Activated CD8-positive, alpha-beta memory T cell treated with anti-CD3 and anti-CD28 coated beads for 48 hours (primary cell): ENCODE measurements at places on chromosomes 16 and 17.

GRCh38 chr16:17532338-17532995, 61.7 kb upstream of the XYLT1 start:
- no peak for DNase-seq

DNA sequence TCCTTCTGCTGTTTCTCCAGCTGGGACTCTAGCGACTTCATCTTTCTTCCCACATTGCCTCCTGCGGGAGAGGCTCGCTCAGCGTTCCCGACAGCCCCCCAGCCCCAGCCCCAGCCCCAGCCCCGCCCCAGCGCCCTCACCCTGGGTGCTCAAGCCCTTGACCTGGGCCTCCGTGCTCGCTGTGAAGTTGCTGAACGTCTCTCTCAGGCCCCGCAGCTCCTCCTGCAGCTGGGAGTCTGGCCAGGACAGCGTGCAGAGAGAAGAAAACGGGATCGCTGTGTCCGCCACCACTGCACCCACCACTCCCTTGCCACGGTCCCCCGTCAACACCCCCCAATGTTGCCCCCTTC, 2.4 kb downstream of the ASGR1 start:
- DNase-seq: no peak

DNA sequence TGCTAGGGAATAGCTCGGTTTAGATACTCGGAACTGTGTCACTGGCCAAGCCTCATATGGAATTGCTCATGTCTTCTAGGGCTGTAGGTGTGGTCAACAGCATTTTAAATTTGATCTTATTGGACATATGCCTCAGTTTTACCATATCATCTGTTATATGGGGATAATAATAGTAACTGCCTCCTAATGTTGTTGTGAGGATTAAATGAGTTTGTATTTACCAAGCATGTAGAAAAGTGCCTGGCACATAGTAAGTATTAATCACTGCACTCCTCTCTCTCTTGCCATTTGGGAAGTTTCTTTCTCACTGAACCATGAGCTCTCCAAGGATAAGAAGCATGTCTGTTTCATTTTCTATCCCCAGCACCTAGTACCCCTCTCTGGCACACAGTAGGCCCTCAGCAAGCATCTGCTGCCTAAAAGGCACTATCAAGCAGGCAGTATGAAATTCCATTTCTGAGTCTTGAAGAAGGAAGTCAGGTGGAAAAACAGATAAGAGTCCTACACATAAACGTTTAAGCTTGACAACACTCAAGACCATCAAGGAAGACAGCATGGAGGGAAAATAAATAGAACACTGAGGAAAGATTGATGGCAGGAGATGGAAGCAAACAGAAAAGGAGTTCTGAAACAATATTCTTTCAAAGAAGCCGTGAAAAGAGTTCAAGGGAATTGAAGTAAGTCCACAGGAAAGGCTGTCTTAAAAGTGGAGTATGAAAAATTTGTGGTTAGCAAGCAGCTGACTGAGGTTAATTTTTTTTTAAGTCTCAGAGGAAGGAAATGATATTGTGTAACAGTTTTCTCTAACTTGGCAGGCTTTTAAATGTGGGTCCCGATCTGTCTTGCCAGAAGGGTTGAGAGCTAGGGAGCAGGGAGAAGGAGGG, 2.2 kb upstream of the ATP6V0A1 start:
- DNase-seq: no peak

DNA sequence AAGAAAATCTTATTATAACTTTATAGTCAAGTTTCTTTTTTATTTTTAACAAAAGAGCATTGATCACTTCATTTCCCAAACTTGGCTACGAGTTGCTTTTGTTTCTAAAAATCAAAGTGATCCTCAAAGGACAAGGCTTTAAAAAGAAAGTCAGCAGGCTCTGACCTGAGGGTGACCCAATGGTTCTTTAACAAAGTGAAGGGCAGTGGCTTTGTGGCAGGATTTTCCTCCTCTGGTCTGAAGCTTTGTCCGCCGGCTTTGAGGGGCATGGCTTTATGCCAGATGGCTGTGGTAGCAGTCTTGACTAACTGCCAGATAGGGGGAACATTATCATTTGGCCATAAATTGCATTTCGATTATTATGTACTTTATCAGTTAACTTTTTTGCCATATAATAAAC, 28.5 kb downstream of the IQCK start:
- DNase-seq: no peak

DNA sequence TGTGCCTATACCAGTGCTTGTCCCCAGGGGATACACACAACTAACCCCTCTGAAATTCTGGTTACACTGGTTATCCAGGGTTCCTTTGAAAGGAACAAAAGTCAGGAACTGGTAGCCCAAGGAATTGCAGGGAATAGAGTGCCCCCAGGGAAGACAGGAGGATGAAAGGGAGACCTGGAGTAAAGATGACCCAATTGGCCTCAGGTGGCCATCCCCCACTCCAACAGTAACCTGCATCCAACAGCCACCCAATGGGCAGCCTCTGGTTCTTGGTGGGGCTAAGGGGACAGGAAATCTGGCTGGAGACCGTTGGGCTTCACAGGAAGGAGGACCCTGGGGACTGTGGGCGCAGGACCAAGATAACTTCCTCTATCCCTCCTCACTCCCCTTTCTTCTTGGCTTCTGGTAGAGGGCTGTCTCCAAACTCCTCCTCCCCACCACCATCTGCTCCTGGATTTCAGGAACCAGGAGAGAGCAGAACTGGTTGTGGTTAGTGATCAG, 826 bp upstream of the MPO start:
- no peak for DNase-seq

DNA sequence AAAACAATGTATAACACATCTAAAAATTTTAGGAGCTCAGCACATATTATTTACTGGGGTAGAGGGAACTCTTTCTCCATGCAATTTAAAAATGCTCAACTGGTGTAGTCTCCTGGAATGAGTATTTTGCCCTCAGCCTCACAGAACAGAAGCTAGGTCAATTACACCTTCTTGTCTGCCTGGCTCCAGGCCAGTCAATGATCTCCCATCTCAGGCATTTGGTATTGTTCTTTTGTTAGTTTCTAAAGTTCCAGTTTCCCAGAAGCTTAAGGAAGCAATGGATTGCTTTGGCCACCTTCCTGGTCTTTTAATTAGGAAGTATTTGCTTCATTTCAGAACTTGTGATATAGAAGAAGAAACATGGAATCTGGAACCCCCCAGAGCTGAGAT, 360.3 kb upstream of the ASIC2 start:
- no peak for DNase-seq

- no peak for DNase-seq
Observed at GRCh38 chr16:12874186-12874585, 27.2 kb upstream of the SHISA9 start.

DNA sequence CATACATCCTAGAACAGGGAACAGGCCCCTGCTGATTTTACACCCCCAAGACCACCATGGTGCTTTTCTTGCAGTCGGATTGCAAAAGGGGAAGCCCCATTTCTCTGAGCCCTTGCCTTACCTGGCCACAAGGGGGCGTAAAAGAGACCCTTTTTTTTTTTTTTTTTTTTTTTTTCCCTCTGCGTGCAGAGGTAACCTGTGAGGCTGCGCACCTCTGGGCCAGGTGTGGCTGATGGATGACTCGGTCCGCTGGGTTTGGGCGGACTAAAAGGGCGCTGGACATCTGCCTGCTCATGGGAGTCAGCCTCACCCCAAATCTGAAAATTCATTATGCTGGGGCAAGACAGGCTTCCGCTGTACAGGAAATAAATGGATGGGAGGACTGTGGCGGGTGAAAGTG, 281.0 kb downstream of the CBLN1 start:
- no peak for DNase-seq

GRCh38 chr16:5328546-5328945, 231.0 kb upstream of the EEF2KMT start:
- DNase-seq: no peak

- no peak for DNase-seq
Observed at GRCh38 chr17:49277638-49278037, 47.1 kb upstream of the PHOSPHO1 start.

DNA sequence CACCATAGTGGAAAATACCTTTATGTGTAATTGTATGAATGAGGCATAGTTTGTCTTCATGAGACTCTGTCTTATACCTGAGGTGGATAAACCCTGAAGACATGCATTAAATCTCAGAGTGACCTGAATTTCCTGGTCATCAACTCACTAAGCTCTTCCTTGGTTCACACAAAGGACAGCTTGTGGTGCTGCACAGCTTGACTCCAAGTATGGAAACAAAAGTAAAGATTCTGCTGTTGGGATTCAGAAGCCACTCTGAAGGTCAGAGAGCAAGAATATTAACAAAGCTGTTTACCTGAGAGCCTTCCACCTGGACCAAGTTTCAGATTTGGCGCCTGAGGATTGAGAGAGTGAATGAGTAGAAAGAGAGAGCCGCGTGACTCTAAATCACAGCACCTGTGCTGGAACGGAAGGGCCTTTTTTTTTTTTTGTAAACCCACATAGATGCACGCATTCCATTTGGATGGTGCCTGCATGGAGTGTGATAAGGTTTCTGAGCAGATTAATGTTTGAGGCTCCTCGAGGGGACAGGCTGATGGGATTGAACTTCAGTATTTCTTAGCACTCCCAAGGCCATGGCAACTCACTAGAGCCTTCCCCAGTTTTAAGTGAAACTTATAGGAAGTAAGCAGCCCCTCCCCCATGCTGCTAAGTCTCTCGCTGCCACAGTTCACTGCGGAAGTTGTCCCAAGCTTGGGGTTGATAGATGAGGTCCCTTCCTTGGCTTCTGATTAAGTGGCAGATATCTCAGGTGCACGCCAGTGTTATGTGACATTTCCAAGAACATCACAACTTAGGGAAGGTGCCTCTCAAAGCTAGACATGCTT, 28.7 kb downstream of the CALB2 start:
- DNase-seq: no peak

- no peak for DNase-seq
Observed at GRCh38 chr16:50204453-50205108, 51.5 kb downstream of the TENT4B start.

DNA sequence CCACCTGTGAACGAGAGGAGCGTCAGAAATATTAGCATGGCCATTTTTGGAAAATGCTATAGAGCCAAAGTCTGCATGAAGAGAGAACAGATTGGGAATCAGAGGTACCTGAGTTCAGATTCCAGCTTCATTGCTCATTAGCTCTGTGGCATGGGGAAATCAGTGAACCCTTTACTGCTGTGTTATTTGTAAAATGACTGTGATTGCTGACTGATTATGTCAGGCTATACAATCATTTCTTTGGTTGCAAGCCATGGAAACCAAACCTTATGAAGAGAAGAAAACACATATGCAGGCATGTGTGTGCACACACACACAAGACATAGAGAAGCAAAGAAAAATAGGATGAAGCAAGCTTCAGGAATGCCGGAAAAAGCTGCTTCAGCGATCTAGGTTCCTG, 101.4 kb upstream of the HSBP1 start:
- no peak for DNase-seq

- DNase-seq: no peak
Observed at GRCh38 chr17:27807567-27808470, 7.5 kb upstream of the NOS2 start.

DNA sequence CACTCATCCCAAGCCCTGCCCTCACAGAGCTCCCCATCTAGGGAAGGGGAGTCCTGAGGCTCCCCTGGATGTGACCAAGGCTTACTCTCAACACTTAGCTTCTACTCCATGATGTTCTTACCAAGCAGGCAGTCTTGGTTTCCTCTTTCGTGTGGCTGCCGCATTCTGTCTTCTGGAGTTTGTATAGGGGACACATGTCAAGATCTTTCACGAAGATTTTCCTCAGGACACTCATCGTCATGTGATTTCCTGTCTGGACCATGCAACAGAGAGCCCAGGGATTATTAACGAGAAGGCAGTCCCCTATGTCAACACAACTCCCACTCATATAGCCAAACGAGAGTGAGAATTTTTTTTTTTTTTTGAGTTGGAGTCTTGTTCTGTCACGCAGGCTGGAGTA, 10.4 kb downstream of the PRSS54 start:
- no peak for DNase-seq

GRCh38 chr16:47247690-47248089, 103.9 kb upstream of the NETO2 start:
- no peak for DNase-seq
